NCI-H187 (cell line): ENCODE measurements at places on chromosomes 16 and 17.

GRCh38 chr16:81798311-81799137 lies 19.4 kb downstream of the PLCG2 start:
- no peak for DNase-seq

DNA sequence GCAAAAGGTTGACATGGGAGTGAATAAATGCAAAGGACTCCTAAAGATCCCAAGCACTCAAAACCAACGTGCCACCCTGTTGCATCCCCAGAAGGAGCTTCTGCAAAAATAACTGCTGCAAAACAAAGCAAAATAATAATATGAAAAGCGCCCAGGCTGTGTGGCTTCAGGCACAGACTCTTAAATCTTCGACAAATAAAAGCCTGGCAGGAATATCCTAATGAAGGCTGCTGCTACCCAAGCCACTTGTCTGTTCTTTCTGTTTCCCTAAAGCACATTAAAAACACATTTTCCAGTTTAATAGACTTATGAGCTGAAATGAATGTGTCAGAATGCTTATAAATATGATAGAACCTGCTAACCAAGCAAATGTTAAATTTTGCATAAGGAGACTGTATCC lies 154.0 kb downstream of the SLC39A11 start:
- no peak for DNase-seq

DNA sequence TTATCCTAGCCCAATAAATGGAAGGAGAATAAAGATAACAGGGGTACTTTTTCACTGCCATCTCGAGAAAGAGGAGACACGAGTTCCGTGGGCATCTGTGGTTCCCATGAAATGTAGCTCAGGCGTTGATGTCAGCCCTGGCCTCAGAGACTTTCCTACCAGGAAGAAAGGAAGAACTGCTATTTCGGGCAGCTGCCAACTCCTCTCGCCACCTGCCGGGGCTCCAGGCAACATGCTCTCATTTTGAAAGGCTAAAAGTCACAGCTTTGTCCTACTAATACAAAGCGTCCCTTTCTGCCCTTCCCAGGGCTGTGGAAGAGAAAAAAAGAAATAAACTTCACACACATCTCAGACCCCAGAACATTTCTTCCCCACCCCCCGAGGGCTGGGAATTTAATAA lies 65.8 kb downstream of the DHRS7C start:
- DNase-seq: no peak

DNA sequence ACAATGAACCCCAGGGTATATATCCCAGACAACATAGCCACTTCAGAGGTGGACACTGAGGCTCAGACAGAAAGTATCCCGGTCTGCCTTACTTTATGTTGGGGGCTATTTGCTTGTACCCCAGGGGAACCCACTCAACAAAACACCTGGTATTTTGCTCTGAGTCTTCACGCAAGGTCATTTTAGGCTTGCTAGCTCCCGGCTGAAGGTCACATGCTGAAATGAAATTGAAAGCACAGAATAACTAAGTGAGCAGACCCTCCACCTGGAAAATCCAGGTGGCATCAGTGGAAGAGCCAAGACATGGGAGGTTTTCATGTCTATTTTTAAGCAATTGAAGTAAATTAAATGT lies 4.1 kb upstream of the KDM8 start:
- DNase-seq: no peak

DNA sequence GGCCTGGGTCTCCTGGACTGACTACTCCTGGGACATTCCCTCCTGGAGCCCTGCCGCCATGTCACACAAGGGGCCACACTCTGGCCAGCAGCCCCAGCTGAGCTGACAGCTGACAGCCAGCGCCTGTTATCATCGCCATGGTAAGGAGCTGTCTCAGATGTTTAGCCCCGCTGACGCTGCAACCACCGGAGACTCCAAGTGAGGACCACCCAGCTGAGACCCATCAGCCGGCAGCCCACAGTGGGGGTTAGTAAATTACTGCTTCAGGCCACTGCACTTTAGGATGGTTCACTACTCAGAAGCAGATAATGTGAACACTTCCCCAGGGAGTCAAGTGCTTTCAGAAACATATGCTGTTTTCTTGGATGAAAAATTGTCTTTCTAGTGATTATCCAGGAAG lies 14.6 kb upstream of the SPHK1 start:
- no peak for DNase-seq

- no peak for DNase-seq
Measured at GRCh38 chr17:81020767-81021497, 14.0 kb upstream of the BAIAP2 start.

DNA sequence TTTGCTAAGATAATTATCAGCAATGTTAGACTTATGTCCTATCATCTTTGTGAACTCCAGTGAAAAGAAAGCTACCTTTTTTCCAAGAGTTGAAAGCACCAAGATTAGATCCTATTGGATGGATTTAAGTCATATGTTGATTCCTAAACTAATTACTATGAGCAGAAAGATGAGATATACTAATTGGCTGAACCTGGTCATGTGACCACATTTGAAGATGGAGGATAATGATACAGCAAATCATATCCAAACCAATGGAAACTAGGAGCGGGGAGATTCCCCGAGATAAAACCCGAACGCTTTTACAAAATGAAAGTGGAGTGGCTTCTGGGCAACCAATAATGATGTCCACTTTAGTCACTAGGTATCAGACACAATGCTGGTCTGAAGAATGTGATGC lies 1060.2 kb upstream of the EEF2KMT start:
- no peak for DNase-seq

- no peak for DNase-seq
Measured at GRCh38 chr16:9360075-9360474, 268.6 kb downstream of the HAPSTR1 start.

DNA sequence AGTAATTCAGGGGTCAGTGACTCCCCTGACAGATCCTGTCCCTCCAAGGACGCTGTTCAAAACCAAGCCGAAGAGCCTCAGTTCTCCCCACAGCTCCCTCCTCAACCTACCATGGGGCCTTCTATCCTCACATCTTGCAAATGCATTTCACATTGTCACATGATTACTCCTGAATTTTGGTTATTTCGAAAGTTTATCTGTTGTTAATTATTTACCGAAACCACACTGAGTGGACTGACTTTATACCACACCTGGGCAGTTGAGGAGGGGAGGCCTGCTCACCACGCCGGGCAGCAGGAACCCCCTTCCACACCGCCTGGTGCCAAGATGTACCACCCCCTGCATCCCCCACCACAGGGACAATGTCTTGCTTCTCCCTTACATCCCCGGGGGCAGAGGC lies 4.7 kb downstream of the TIMP2 start:
- no peak for DNase-seq

- no peak for DNase-seq
Measured at GRCh38 chr17:79835470-79835899, 3.8 kb downstream of the CBX4 start.

DNA sequence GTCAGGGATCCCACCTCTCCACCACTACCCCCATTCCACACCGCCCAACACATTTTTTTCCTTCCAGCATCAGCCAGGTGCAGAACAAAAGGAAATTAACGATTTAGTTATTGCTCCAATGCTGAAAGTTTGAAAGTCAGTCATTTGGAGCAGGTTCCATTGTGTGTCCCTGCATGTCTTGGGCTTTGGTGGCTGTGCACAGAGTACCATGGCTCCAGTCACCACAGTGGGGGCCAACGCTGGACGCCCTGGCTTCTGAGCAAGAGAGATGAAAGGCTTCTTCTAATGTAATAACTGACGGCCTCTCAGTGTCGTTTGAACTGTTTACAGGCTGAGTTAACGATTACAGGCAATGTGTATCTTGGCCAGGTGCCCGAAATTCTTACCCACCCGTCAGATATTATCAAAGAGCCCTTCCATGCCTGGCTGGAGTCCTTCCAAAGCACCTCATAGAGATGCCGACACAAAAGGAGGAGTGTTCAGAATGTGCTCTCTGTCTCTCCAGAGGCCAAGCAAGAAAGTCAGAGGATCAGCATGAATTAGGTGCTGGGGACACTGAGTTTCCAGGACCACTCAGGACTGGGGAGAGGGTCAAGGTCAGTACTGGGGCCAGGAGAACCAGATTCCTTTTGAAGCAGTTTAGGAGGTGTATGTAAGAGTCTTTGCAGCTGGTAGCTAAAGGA lies 25.9 kb downstream of the RNF43 start:
- peak; percentile 25 for DNase-seq

GRCh38 chr17:32525122-32525521 lies 38.3 kb downstream of the CDK5R1 start:
- DNase-seq: no peak

DNA sequence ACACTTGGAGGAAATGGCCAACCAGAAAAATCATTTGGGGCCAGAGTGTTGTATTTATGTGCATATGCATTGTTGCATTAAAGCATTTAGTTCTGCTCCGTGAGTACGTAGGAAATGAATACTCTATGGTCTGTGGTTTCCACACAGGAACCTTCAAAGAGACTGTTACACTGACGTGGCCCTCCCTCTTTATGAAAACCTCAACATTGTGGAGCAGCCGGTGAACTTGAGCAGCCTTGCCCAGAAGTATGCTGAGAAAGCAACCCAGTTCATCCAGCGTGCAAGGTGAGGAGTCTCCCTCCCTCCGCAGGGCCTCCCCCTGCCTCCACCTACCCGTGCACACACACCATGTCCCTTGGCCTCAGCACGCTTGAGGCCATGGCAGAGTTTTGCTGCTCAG lies 65.2 kb downstream of the ARSG start:
- DNase-seq: no peak

DNA sequence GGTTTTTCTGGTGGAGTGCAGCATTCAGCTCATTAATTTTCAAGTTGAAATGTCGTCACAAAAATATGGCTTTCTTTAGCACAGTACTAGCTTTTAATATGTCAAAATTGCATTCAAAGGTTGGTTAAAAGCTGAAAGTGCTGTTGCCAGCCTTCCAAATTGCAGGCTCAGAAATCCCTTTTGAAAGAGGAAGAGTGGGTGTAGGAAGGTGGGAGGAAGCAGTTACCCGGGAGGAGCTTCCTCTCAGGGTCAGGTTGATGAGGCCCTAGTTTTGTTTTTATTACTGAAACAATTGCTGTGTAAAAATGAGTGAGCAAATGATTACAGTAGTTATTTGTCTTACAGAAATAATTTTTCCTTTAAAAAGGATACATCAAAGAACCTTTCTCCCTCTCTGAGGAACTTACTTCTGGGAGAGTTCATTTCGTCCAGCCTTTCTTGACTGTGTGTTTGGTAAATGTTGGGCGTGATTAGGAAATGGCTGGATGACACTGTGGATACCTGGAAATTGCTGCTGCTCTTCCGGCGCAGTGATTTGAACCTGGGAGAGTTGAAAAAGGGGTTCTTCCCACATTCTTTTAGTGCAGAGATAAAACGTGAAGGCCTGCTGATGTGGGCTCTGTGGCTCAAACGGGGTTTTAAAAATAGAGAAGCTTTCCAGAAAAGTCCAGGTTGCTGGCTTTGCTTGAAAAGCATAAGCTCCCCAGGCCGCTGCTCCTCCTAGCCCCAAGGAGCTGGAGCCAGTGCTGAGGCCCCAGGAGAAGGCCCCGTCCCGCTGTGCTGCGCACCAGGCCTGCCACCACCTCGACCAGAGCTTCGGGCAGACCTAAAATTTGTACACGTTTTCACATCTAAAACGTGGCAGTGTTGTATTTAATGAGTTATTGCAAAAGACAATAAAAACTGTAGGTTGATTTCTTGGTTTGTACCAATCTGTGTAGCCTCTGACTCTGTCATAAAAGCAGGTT lies 41.7 kb downstream of the SEC14L1 start:
- no peak for DNase-seq

GRCh38 chr17:77118251-77118928 lies 22.4 kb upstream of the SEC14L1 start:
- DNase-seq: no peak

- DNase-seq: no peak
Measured at GRCh38 chr17:36048066-36048465, 16.0 kb upstream of the CCL18 start.

- no peak for DNase-seq
Measured at GRCh38 chr16:80670170-80670865, 129.5 kb downstream of the DYNLRB2 start.

DNA sequence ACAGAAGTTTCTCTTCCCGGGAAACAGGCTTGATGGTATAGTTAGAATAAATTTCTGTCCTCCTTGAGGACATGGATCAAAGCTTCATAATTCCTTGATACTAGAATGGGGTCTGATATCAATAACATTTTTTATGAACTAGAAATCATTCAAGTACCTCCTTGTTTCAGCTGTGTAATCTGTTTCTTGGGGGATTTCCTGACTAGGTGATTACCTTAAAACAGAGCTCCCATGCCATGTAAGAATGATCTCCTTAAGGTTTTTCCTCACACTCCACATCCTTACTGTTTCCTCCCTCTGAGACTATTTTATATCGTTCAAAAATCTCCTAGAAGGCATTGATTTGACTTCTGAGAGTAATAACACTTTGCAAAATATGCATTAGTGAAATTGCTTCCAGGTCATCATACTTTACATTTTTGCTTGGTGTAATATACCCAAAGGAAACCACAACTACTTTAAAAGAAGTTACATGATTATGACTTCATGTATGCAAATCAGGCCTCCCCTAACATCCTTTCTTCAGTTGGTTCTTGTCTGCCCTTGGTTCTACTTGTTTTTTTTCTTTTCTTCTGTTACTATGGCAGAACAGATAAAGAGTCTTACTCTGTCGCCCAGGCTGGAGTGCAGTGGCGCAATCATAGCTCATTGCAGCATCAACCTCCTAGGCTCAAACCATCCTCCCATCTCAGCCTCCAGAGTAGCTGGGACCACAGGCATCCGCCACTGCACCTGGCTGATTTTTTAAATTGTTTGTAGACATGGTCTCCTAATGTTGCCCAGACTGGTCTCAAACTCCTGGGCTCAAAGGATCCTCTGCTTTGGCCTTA lies 388.8 kb downstream of the ZFHX3 start:
- no peak for DNase-seq

- no peak for DNase-seq
Measured at GRCh38 chr17:16491131-16491702, 776 bp downstream of the LRRC75A start.

- no peak for DNase-seq
Measured at GRCh38 chr17:49213399-49213798, 2.9 kb downstream of the ABI3 start.

- DNase-seq: no peak
Measured at GRCh38 chr17:1764284-1764683, 2.4 kb downstream of the SERPINF1 start.

DNA sequence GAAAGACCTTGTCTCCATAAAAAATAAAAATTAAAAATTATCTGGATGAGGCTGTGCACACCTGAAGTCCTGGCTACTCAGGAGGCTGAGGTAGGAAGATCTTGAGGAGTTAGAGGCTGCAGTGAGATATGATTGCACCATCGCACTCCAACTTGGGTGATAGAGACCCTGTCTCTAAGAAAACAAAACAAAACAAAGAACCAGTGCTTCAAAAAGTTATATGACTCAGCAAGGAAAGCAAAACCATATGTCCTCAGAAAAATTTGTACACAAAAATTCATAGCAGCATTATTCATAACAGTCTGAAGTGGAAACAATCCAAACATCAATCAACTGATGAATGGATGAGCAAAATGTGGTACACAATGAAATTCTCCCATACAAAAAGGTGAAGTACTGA lies 48.9 kb downstream of the SLFN5 start:
- DNase-seq: no peak
